ENCODE measurements at places on chromosomes 1 and 21.
A peak's percentile ranks its signal among the peaks of the same experiment; 100 is the strongest.

- no peak for DNase-seq
These were observed 106.0 kb downstream of the ESRRG start for GRCh38 chr1:216617081-216617875.

DNA sequence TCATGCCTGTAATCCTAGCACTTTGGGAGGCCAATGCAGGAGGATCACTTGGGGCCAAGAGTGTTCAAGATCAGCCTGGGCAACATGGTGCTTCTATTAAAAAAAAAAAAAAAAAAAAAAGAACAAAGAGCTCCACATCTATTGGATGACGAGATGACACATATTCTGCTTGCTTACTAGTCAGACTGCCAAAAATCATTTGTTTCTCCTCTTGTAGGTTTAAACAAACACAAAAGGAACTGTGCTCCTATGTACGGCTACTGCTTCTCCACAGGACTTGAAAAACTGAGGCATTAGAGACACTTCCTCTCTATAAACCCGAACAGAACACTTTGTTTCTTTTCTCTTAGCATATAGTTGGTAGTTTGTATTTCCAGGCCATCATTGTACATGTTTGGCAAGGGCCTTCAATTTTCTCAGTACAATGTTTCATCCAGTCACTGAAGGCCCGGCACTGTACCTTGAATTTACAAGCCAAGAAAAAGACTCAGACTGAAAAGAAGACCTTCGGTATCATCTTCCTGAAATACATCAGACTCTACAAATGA, 6.0 kb downstream of the TRIT1 start:
- no peak for DNase-seq

- no peak for DNase-seq
These were observed 100.2 kb downstream of the GREM2 start for GRCh38 chr1:240511789-240512188.

- no peak for DNase-seq
These were observed 13.8 kb downstream of the TMEM51 start for GRCh38 chr1:15167386-15167785.

DNA sequence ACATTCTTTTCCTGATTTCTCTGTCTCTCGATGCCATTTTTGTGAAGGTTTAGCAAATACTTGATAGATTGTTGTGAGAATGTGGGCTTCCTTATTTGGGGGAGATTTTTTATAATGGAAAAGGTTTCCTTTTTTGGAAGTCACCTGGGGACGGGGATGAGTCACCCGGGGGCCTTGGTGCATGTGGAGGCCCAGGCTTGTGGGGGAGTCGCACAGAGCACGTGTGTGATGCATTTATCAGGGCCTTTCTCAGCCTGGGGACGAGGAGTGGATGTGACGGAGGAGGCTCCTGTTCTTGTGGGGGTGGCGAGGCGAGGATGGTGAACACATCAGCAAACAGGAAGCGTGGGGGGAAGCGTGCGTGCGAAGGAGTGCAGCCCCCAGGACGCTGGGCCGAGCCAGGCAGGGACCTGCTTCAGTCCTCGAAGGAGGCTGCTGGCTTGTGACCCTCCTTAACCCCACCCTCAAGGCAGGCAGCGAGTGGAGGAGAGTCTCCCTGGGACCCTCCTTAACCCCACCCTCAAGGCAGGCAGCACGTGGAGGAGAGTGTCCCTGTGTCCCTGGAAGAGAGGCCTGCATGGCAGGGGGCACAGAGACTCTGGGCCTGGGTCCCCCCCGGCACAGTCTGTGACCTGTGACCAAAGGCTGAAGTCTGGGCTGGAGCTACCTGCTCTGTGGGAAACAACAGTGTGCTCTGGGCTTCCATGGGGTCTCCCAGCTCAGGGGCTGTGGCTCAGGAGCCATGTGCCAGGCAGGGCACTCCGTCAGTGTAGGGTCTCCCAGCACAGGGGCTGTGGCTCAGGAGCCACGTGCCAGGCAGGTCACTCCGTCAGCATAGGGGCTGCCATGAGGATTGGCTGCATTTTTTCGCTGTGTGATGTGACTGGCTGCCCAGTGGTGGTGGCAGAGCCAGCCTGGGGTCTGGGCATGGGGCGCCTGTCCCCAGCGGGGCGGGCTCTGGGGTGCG, 57.2 kb downstream of the AGPAT3 start:
- DNase-seq, result no peak

DNA sequence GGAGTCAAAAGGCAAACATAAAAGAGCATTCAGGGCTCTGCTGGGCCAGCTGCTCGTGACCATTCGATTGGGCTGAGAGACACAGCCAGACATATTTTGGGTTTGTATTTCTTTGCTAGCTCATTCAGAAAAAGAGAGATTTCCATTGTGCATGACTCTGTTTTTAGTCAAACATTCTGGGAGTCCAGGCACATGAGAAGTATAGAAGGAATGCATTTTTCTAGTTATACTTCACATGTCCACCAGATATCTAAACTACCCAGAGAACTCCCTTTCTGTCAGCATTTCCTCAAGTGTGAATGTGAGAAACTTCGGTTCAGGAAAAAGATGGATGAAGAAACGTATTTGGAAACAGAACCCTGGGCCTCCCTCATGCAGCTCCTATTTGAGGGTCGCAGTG, 6.3 kb upstream of the KCNE1 start:
- no peak for DNase-seq

DNA sequence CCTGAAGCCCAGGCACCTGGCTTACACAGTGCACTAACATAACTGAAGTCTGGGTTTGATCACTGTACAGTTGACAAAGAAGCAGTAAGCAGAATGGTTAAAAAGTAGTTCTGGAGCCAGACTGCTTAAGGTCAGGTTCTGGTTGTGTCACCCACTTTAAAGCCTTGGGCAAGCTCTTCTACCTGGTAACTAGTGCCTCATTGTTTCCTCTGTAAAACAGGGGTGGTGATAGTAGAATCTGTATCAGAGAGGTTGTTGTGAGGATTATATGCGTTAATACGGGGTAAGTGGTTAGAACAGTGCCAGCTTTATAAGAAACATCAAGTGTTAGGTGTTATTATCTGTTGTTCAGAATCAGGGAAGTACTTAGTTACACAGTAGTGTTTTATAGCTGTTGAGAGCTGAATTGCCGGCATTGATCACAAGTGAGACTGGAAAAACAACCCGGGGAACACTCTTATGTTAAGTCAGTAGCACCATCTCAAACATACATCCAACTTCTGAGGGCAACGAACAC, 3.7 kb downstream of the BACH1 start:
- DNase-seq, result no peak

GRCh38 chr1:29201595-29202051, 19.9 kb upstream of the SRSF4 start:
- DNase-seq, result peak; percentile 14

- no peak for DNase-seq
These were observed 57.8 kb downstream of the TMEM53 start for GRCh38 chr1:44616284-44616990.

DNA sequence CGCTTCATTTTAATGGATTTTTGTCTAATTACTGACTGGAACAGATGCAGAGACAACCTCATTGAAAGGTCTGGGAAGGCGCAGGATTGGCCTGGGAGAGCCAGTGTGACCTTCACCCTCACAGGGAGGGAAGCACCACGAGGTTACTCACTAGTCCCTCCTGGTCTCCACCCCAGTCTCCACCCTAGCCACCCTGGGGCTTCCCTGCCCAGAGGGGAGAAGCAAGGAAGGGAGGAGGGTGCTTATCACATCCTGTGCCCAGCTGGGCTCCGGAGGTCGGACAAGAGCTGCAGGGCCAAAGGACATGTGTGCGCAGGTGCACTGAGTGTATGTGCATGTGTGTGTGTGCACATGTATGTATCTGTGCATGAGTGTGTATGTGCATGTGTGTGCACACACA, 220.1 kb upstream of the VAMP3 start:
- DNase-seq, result peak; percentile 55
